ENCODE measurements at places on chromosomes 2 and 18. TPM values are rescaled to one million over a fixed set of nuclear protein-coding genes. Genes with fewer than 3 reads are reported as not detected.

GRCh38 chr18:58221060-58221725 is 177.2 kb downstream of the NEDD4L start:
- no peak for DNase-seq

GRCh38 chr2:107025869-107026380 is 140.0 kb upstream of the ST6GAL2 start:
- DNase-seq = no peak

DNA sequence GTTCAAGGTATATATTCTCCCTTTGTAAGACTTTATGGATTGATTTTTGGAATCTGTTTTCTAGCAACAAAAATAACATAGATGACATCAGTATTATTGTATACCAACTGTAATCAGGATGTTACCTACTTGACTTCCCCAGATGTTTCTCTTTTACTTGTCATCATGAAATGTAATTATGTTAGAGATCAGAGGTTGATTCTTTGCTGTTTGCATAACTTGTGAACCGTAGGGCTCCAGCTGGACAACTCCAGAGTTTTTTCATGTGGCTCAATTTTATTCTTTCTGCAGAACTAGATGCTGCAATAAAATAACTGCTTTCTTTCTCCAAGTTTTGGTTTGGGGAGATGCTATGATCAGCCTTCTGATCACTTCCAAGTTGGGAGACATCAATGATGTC is 58.1 kb downstream of the SPOPL start:
- no peak for DNase-seq

DNA sequence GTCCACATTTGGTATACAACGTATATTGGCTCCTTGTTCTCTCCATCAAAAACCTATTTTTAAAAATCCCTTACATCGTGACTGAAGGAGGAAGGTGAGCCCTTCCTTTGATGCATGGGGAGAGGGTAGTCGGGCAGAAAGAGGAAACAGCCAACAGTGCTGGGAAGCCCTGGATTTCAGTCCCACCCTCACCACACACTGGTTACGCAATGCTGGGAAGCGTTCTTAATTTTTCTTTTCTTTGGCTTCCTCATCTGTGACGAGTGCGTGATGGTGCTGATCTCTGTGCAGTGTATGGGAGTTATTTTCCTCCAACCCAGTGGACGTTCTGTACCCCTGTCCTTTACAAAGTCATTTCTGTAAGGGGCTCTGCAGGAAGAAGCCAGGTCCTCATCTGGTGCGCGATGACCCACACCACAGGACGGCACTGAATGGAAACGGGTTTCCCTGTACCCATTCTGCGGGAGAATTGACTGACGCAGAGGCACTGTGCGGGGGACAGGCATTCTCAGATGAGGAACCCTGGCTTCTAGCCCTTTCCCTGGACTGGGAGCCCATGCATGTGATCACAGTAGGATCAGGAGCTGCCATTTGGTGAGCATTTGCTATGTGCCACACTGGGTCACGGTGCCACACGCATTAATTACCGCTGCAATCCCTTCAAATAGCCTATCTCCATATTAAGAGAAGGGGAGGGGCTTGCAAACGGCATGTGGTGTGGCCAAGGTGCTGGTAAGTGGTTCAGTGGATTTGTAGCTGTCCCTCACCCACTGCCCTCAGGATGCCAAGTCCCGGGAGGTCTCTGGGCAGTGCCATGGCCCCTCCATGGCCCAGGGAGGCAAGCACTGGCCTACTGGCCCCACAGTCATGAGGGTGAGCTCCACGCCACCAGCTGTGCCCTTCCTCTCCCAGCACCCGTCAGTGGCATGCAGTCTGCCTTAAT is 4.3 kb downstream of the COLEC11 start:
- no peak for DNase-seq

DNA sequence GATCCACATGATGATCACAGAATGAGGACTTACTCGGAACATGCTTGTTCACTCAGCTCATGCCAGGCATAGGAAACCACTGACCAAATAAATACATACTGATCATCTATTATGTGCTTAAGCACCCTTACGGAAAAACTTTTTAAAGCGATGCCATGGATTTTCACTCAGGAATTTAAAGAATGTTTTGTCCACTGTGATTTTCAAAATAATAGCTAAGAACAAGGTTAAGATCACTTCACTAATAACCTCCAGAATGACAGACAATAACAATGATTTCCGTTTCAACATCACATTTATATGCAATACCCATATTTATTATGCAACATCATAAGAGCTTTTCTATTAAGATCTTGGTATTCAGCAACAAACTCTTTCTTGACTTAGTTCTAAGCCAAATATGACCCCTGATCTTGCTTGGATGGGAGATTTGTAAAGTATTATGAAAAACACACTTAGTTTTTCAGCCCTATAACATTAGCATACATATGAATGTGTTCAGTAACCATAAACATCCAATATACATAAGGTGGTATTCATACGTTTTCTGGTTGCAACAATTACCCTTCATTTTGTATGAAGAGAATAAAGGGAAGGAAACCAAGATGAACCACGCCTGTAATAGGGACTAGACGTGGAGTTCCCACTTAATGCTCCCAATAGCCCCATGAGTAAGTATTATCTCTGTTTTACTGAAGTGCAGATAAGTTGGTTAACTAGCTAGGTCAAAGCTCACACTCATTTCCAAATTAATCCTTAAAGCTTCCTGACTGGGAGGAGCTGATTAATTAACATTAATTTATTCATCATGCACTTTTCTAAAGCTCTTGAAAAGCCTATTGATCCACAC is 1.9 kb downstream of the CD302 start:
- no peak for DNase-seq

DNA sequence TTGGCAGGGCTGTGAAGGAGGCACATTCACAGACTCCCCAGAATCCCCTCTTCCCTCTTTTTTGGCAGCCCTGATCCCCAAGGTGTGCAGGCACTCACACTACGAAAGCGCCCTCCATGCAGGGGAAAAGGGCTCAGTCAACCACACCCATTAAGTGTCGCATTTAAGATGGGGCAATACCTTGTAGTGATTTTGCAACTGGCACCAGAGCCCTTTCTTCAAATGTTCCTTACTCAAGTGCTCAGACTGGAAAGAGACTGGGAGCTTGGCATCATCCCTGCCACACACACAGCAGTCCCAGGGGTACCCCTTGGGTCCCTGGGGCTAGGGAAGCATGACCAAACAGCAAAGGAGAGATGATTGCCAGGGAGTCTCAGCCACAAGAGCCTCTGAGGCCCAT is 190.1 kb downstream of the HAUS1 start:
- no peak for DNase-seq

GRCh38 chr2:47069628-47070154 is 85.4 kb downstream of the STPG4 start:
- no peak for DNase-seq

DNA sequence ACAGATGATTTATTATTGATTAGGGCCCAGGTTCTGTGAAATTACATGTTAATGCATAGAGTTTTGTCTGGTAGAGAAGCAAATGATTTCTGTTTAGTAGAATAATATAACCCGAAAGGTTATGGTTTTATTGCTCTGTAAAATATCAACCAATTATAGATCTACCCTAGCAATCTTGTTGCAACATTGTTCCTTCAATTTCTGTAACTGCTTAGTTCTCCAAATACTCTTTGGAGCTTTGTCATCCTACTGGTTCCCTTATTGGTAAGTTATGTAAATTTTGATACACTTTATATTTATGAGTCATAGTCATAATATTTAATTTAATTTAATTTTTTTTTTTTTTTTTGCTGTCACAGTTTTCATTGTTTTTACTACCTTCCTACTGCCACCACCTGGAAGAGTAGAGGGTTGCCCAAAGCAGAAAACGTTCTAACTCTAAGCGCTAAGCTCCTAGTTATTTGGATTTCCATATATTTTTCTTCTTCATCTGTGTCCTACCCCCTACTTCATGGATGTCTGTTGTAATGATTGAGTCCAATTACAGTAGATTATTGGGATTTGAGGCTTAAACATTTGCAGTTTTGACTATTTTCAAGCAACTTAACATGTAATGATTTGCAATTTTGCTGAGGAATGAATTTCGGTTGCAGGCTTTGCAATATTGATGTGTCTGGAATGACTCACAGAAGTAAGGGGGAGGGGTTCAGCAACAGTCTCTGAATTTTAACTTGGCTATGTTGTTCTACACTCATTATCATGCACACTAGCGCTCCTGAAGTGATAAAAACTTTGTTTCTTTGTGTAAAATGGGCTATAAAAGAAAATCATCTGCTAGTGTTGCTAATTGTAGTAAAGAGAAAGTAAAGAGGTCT is 51.1 kb downstream of the NABP1 start:
- no peak for DNase-seq

Gene CETN1
- not detected for total RNA-seq

Data from neural crest cell (in vitro differentiated cells).